ENCODE measurements at places on chromosomes 3 and 15.

- DNase-seq: no peak
Measured at GRCh38 chr3:113421082-113421481, 20.2 kb downstream of the CFAP44 start.

DNA sequence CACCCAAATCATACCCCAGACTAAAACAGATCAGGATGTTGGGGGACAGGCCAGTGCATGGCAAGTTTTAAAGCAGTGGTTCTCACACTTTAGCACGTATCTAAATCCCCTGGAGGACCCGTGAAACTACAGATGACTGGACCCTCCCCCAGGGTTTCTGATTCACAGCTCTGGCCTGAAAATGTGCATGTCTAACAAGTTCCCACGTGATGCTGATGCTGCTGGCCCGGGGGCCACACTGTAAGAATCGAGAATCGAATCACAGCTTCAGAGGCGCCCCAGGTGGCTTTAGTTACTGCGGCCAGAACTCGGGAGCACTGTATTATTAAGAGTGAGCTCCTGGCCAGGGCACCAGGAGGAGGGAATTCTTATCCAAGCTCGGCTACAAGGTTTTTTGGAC lies 11.6 kb downstream of the ADAMTS17 start:
- no peak for DNase-seq

DNA sequence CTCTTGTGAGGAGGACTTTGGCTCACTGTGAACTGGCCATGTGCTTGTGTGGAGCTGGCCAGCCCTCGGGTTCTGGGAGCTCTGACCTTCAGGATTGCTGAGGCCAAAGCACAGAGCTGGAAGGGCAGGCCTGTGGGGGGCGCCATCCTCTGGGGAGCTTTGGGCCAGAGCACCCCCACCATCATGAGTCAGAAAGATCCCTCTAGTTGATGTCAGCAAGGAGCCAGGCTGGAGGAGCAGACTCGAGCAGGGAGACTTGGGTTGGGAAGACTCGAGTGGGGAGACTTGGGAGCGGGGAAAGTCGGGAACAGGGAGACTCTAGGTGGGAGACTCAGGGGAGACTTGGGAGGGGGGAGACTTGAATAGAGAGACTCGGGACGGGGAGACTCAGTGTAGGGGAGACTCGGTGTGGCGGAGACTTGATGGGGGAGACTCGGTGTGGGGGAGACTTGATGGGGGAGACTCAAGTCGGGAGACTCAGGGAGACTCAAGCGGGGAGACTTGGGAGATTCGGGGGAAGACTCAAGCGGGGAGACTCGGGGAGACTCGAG lies 37.7 kb upstream of the PLXNA1 start:
- no peak for DNase-seq

DNA sequence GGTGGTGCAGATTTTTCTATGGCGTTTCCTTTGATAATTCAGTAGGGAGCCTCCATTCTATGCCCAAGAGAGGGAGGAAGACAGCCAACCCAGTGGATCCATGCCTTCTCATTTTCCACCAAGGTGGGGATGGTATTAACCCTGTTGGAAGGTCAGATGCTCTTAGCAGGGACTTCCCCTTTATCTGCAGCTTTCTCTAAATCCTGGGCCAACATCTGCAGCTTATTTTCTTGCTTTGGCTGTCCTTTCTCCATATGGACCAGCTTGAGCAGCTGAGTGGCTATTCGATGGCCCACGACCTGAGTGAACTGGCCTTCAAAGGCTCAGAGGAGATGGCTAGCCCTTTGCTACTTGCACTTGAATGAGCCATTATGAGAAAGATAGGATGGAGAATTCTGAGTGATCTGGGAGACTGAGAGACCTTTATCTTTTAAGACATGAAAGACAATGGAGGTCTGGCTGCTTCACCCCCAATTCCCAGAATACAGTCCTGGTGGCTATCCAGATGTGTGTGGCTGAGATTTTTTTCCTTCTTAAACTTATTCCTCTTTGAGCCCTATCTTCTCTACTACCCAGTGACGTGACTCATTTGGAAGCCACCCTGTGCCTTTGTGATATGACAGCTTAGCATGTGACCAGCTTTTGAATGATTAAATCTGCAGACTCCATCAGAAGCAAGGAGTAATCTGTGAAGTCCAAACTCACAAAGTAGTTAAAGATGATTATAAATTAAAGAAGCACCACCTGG lies 39.6 kb upstream of the TRAK1 start:
- no peak for DNase-seq

- no peak for DNase-seq
Measured at GRCh38 chr15:63023351-63023945, 19.1 kb upstream of the TPM1 start.

DNA sequence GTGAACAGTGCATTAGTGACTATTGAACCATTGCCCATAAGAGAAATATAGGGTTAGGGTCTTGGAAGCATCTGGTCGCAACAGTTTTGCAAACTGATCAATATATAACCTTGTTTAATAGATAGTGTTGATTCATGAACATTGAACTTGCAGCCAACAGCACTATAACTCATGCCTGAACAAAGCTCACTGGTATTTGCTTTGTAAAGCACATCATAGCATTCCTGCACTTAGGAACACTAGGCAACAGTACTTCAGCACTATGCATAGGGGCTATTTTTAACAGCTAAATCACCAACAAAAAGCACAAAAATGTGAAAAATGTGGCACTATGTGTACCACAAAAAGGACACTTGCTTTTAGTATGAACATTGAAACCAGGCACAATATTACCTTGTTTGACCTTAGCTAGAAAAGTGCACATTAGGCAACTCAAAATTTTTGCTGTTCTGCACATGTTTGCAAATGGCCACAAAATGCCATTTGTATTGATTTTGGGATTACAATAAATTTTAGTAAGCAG lies 68.0 kb downstream of the OXNAD1 start:
- no peak for DNase-seq

- DNase-seq: no peak
Measured at GRCh38 chr3:8800016-8800415, 30.6 kb upstream of the OXTR start.

GRCh38 chr3:66469220-66469640 lies 31.6 kb downstream of the LRIG1 start:
- DNase-seq: no peak

GRCh38 chr3:178487752-178488151 lies 48.5 kb upstream of the KCNMB2 start:
- no peak for DNase-seq

DNA sequence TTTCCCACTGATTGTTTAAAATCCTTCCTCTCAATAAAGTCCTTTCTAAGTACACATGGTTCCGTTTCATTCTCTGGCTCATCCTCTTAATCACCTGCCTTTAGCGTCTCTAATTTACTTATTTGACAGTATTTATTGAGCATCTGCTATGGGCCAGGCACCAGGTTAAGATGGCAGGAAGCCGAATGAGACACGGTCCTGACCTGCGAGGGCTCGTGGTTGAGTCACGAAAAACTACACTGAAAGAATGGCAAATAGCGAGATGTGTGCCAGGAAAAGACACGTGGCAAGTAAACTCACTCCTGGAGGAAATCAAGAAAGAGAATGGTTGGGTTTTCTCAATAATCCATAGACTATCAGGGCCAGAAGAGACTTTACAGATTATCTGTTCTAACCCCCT lies 60.9 kb downstream of the HES1 start:
- no peak for DNase-seq

DNA sequence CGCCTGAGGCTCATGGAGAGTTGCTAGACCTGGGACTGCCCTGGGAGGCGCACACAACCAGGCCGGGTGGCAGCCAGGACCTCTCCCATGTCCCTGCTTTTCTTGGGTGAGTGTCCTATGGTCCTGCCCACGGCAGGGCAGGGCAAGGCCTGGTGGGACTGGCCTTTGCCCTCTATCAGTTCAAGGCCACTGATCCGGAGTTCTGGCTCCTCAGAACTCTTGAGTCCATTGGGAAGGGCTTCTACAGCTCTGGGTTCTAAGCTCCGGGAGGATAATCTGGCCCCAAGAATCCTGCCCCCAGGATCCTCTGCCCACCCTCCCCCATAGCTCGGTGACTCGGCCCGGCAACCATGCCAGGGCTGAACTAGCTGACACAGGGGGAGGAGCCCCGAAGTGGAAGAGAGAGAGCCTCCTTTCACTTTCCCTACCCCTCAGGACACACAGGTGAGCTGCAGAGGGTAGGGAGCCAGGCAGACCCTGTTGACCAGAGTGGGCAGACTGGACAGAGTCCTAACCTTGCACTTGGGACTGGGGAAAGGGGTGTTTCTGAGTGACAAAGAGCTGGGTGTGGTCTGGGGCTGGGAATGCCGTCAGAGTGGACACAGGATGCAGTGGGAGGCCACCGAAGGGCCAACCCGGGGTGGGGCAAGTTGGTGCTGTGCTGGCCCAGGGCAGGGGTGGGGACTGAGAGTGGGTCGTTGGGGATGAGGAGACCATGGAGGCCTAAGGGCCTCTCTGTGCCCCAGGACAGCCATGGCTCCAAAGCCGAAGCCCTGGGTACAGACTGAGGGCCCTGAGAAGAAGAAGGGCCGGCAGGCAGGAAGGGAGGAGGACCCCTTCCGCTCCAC lies 664 bp downstream of the PARP3 start:
- no peak for DNase-seq

DNA sequence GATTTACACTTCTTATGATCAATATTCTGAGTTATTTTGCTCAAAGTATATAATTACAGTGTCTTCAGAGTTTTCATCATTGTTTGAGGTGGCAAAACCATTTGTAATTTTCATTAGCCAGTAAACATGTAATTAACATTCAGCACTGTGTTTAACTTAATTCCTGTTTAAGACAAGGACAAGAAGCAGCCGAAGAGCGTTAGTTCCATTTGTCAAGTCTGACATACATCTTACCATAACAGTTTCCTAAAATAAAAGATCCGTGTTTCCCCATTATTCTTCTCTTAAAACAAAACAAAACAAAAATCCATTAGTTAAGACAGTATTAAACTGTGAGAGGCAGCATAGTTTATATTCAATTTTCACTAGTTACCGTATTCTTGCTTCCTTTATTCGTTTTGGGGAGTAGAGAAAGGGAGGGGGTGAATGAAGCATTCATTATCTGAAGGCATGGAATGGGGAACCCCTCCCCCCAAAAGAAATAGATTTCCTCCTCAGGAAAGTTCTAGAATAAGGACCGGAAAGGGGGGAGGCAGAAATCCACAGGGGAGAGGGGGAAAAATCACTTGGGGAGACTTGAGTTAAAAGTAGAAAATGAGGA lies 5.5 kb upstream of the NR2F2 start:
- no peak for DNase-seq

DNA sequence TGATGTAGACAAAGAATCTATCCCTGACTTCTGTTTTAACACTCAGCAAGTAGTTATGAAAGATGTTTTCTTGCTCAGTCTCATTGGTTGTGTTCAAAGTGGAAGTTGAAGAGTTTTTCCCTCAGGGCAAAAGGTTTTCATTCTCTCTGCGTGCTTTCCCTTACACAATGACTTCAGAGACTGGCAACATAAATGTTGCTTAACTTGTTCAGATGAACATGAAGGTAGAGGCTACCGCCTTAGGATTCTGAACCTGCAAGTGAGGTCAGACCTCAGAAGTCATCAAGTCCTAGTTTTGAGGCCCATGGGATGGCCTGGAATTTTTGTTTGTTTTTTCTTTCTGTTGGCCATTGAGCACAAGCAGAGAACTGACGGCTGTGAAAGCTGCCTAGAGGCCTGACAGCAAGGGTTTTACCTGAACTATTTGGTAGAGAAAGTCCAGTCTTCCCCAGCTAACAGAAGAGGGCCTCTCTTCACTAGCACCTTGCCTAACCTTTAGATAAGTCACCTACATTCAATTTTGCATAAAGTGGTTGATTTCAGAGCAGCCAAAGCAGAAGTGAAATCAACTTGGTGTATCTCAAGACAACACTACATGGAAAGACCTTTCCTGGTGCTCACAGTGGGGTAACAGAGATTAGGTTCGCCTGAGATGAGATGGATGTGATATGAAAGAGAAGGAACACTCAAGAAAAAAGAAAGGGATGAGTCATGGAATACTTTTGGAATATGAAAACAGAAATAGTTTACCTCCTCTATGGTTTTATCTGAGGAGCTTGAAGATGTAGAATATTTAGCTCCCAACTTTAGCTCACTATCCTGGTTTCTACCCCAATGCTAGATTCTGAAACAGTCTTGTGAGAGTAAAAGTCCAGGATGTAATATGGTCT lies 53.6 kb upstream of the AP4E1 start:
- DNase-seq: no peak

DNA sequence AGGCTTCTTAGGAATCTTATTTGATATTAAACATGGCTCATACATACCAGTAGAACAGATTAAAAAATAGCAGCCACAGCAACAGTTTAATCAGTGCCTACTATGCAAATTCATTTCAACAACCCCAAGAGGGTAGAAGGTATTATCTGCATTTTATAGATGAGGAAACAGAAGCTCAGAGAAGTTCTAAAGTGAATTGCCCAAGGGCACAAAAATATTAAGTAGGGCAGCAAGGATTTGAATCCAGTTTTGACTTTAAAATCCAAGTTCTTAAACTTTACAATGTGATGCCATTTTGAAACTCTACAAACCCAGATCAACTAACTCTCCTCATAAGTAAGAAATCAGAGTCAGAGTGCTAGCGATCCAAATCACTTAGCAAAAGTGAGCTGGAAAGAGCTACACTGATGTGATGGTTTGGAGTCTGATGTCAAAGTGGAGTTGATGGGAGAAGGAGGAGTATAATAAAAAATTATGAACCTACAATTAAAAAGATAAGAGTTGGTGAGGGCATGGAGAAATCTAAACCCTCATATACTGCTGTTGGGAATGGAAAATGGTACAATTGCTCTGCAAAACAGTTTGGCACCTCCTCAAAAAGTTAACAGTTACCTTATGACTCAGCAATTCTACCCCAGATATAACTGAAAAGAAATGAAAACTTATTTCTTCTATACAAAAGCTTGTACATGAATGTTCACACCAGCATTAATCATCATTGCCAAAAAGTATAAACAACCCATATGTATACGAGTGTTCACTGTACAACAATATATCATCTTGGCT lies 51.0 kb upstream of the PLXND1 start:
- DNase-seq: no peak

- DNase-seq: no peak
Measured at GRCh38 chr15:91751611-91752010, 101.9 kb upstream of the SLCO3A1 start.

DNA sequence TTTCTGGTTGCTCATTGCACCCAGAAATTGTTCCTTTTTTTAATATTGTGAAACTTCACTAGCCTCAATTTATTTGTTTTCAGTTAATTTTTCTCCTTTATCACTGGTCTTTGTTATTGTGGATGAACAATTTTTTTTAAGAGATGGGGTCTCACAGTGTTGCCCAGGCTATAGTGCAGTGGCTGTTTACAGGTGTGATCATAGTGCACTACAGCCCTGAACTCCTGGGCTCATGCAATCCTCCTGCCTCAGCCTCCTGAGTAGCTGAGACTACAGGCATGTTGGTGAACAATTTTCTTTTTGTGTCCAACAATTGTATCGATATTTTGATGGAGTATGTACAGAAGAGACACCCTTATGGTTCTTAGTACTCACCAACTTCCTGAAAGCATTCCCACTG lies 26.3 kb downstream of the BLM start:
- DNase-seq: no peak

DNA sequence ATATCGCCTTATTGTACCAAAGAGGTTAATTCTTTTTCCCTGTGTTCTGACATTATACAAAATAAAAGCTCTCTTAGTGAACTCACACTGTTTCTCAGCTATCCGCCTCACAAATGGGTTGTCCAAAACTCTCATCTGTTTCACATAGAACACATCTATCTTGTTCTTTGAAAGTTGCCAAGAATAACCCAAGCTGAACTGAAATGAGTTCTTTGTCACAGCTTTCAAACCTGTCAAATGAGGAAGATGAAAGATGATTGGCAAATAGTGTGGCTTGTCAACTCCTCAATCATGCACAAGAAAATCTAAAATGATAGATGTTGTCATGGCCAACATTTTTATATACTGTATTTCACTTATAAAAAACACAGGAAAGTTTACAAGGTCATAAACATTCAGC lies 168.1 kb upstream of the OSTN start:
- no peak for DNase-seq
